ENCODE measurements at places on chromosomes 6 and 20.

GRCh38 chr6:39876111-39876510 lies 58.2 kb downstream of the MOCS1 start:
- DNase-seq: no peak

- no peak for DNase-seq
Observed at GRCh38 chr6:161369339-161369738, 95.5 kb upstream of the AGPAT4 start.

DNA sequence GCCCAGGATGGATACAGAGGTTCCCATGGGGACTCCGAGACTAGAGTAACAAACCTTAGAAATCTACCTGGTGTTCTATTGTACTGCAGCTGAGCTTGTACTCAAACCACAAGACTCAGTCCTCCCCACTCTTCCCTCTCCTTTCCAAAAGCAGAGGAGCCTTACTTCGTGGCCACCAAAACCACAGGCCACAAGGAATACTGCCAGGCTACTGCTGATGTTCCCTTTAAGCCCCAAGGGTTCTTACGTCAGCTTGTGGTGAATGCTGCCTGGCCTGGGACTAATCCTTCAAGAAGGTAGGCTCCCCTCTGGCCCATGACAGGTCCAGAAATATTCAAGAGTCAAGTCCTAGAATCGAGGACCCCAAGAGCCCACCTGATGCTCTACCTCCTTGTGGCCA lies 10.5 kb upstream of the DEFB128 start:
- no peak for DNase-seq

GRCh38 chr20:63187338-63188158 lies 28.4 kb downstream of the YTHDF1 start:
- no peak for DNase-seq

DNA sequence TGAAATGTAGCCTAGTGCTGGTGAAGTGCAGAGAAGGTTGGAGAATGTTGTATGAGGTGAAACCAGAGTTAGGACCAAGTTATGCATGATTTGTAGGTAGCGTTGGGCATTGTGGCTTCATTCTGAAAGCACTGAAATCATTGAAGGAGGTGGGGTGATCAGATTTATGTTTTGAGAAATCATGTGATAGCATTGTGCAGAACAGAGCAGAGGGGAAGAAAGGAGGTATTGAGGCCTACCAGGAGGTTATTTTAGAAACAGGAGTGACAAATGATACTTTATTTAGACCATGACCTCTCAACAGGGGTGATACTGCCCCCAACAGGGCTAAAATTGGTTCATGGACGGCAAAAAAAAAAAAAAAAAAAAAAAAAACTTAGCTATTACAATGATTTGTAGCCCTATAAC lies 15.6 kb upstream of the HMGN3 start:
- no peak for DNase-seq

DNA sequence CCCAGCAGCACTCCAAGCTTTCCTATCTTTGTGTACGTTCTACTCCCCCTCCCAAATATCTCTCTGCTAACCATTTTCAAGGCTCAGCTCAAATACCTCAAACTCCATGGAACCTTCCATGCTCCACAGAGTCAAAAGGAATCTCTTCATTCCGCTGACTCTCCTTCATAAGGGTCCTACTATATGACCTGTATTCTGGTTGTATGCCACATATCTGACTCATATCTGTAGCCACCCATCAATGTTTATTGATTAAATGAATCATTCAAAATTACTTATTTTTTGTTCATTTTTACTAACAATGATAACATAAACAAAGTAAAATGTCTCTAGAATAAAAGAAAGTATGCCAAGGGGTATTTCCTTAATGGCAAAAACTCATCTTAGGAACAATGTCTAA lies 123.2 kb downstream of the ARHGAP18 start:
- DNase-seq: no peak

- no peak for DNase-seq
Observed at GRCh38 chr6:35238843-35239289, 20.7 kb upstream of the ZNF76 start.

DNA sequence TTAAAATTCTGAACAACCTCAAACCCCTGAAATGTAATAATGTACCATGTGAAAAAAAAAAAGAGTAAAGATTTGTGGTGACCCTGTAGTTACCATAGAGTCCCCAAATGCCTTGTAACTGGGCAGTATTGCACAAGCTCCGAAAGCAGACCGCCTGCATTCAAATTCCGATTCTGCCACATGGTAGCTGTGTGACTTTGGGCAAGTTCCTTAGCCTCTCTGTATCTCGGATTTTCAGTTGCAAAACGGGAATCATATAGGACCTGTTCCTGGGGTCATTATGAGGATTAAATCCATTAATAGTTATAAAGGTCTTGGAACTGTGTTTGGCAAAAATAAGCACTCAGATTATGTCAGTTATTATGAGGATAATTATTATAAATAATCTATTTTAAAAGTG lies 43.6 kb downstream of the TSPYL4 start:
- DNase-seq: no peak

GRCh38 chr20:49707118-49707517 lies 6.6 kb downstream of the B4GALT5 start:
- no peak for DNase-seq

DNA sequence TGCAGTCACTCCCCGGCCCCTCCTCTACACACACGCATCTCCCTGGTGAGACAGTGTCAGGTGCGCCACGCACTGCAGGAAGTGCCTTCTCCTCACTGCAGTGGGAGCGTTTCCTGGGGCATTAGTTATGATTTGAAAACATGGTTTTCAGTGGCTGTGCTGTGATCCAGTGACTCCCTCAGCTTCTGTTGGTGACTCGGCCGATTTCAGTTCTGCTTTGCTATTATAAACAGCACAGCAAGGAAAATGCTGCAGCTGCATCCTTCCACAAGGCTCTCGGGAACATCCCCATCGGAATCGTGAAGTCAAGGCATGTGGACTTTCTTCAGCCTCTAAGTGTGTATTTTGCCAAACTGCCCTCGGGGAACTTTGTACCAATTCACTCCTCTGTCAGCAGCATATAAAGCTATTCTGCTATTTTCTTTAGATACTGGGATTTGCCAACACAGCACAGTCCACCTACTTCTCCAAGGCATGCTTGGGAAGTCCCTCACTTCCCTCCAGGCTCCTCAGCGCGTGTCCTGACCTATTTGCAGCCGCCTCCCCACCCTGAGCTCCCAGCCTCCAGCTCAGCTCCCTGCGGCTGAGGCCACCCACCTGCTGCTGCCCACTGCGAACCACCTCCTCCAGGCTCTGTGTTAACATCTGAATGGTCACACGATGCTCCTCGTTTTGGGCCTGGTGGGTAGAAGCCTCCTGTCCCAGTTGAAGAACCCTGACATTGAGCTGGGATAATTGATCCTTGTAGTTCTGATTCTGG lies 54.5 kb downstream of the GINS1 start:
- DNase-seq: no peak

- DNase-seq: no peak
Observed at GRCh38 chr20:22585786-22586493, 1.6 kb upstream of the FOXA2 start.

DNA sequence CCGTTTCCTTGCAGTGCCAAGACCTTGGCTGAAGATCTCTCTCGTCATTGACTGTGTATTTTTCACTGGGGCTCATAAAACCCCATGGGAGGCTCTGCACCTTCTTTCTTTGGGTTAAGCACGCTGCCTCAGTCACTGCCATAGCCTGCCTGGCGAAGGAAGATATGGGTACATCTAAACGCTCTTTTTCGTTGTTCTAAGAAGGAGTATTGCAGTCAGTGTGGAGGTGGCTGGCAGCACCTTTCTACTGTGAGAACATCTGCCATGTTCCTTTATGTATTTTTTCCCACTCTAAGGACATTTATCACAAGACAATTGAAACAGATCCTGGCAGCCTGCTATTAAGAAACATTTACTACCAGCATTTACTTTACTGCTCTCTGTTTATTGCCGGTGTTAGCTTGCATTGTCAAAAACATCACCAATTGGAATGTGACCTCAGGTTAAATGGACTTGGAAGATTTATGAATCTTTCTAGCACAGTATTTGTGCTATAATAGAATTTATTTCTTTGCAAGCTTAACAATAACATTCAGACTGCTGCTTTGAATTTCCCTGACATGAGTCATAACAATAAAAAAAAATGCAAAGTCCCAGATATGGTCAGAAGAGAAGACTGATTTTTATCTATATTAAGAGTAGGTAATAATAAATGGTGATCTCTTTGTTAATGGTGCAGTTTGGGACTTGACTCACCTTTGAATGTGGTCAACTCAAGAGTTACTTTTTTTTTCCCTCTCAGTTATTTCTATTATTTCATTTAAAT lies 62.2 kb upstream of the CLDN20 start:
- DNase-seq: no peak
